ENCODE measurements at places on chromosomes 4 and X.
A peak's percentile ranks its signal among the peaks of the same experiment; 100 is the strongest.

DNA sequence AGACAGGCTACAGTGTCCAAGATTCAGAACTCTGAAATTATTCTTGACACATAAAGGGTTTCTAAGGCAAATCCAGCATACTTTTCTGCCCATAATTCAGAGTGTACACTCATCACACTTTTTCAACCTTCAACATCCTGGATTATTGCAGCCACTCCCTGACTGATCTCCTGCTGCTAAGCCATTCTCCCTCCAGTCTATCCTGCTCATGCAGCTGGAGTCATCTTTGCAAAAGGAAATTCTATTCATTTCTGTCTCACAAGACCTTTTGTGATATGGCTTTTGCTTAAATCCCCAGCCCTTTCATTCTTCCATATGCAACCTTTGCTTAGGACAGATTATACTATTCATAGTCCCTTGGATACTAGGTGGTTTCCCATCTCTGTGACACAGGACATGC, 236.1 kb upstream of the LDB2 start:
- peak; percentile 7 for DNase-seq

DNA sequence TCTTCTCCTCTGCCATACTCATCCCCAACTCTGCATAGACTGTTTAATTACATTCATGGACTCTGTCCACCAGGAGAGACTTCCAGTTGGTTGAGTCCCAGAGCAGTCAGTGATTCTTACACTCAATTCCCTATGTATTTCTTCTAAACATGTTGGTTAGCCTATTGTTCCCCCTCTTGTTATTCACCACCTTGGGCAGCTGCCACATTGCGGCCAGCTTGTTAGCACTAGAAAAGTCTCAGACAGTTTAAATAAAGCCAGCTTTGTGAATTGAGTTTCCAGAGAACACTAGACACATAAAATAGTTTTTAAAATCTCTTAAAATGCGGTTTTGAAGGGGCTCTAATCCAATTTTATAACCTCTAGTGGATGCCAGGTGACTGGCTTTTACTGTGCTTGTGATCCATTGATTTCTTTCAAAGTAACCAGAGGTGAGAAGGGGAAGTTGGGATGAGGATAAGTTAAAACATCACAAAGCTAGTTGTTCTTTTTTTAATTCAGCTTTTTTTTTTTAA, 827.7 kb downstream of the FSTL5 start:
- DNase-seq: no peak

- DNase-seq: no peak
Measured at GRCh38 chrX:136205882-136206380, 45.3 kb downstream of the MAP7D3 start.

- no peak for DNase-seq
Measured at GRCh38 chr4:79603681-79604080, 195.7 kb upstream of the GK2 start.

- DNase-seq: no peak
Measured at GRCh38 chr4:12458621-12459020, 1025.5 kb downstream of the RAB28 start.

All from EH (cell line).